ENCODE measurements at places on chromosomes 7 and 10.

DNA sequence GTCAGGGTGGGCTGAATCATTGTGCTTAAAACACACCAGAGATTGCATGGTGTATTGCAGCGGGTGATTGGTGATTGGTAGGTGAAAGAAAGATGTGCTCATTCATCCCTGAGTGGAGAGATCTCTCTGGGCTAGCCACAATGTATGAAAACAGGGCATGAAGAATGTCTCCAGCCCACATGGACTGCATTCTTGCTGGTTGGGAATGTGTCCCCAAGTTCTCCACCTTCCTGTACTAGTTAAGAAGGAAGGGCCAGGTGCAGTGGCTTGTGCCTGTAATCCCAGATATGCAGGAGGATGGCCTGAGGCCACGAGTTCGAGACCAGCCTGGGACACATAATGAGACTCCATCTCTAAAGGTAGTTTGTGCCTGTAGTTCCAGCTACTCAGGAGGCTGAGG, 113.8 kb upstream of the LANCL2 start:
- no peak for DNase-seq

- DNase-seq, result no peak
These were observed 177.2 kb downstream of the PTN start for GRCh38 chr7:137166363-137166762.

- no peak for DNase-seq
These were observed 10.3 kb downstream of the WNT16 start for GRCh38 chr7:121339082-121339481.

- DNase-seq, result no peak
These were observed 11.4 kb downstream of the PDIA4 start for GRCh38 chr7:149016876-149017275.

DNA sequence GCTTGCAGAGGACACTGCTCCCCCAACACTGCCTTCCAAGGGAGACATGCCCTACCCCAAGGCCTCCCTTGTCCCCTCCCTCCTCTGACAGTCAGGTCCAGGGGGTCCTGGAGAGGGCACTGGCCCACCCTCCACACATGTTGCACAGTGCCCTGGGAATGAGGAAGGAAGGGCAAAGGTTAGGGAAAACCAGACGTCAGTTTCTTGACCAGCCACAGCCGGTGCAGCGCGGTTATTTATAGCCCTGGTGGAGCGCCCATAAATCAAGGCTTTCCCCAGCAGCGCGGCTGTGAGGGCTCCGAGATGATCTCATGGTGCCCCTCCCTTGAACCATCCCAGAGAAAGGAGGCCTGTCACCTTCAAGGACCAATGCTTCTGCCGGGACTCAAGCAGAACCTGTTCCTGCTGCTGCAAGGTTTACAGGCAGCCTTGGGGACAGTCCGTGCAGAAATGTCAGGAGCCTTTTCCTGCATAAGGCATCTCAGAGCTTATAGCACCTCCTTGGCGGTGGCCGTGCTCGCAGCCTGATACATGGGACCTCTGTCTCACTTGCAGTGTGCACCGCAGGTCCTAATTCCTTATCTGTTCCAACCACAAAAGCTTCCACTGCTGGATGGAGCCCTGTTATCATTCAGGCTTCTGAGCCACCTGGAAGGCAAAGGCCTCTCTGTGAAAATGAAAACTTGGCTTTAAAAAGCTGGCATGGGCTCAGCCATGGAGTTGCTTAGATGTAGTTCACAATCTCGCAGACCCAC, 127.3 kb downstream of the LHPP start:
- DNase-seq, result no peak

DNA sequence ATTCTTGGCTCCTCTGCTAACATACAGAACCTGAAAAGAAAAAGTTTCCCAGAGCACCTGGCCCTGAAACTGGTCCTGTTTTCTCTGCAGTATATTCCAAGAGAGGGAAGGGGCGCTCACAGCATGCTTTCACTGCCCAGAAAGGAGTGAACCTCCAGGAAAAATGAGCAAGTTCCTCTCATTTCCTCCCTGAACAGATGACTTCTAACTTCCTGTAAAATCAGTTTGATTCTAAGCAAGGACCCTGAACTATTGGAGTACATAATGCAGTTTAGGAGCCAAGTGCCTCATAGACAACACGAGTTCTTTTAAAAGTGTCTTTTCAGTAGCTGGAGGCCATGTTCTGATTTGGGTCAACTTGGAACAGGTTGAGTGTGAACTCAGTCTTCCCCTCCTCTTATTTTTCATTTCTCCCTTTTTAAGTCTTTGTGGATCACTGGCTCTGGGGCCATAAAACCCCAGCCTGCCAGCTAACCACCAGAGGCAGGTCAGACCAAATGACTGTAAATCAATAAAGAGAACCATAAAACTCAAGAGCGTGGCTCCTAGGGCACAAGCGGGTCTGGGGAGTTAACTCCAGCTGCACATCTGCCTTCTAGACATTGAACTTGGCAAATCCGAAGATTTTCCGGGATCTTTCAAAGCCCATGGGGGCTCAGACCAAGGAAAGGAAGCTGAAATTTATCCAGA, 5.9 kb upstream of the LRRC18 start:
- no peak for DNase-seq

DNA sequence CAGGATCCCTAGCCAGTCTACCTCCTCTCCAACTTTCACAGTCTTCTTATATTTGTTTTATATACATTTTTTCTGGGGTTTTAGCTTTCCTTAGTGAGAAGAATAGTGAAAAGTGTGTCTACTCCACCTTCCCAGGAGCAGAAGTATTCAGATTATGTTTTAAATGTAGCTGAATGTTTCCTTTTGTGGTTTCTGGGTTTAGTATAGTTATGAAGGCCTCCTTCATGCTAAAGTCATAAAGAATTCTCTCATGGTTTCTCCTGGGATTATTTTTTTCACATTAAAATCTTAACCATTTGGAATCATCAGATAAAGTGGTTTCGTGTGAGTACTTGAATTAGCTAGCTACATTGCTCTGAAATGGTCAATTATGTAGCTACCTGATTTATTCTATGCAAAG, 50.9 kb downstream of the ANKMY2 start:
- no peak for DNase-seq

- DNase-seq, result no peak
These were observed 34.2 kb downstream of the IL2RA start for GRCh38 chr10:6027929-6028328.

GRCh38 chr7:41755096-41755495, 52.2 kb upstream of the INHBA start:
- DNase-seq, result peak; percentile 24

- DNase-seq, result no peak
These were observed 170.3 kb downstream of the SEMA3E start for GRCh38 chr7:83478616-83479015.

GRCh38 chr7:112021379-112022044, 184.7 kb downstream of the DOCK4 start:
- DNase-seq, result no peak
